Ovary (tissue), 10 donors: ENCODE measurements at places on chromosomes 5 and 9. TPM values are rescaled to one million over a fixed set of nuclear protein-coding genes. Genes with fewer than 3 reads are reported as not detected.

The CCDC187 gene
- 2.0 TPM for total RNA-seq

The PCDHGA11 gene
- total RNA-seq: 5.7 TPM

The DMGDH gene
- 4.3 TPM for total RNA-seq

DNA sequence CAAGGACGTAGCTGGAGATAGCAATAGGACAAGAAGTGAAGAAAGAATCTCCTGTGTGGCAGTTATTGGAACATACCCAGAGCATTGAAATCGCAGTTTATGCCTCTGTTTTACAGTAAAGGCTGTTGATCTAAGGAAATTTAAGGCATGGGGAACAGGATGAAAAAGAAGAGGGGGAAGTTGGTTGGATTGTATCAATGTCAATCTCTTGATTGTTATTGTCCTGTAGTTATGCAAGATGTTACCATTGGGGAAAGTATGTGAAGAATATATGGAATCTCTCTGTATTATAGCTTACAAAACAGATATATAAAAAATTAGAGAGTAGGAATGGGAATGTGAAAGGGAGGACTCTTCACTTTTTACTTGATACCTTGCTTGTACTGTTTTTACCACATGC, 195.6 kb upstream of the NREP start:
- no peak for DNase-seq

DNA sequence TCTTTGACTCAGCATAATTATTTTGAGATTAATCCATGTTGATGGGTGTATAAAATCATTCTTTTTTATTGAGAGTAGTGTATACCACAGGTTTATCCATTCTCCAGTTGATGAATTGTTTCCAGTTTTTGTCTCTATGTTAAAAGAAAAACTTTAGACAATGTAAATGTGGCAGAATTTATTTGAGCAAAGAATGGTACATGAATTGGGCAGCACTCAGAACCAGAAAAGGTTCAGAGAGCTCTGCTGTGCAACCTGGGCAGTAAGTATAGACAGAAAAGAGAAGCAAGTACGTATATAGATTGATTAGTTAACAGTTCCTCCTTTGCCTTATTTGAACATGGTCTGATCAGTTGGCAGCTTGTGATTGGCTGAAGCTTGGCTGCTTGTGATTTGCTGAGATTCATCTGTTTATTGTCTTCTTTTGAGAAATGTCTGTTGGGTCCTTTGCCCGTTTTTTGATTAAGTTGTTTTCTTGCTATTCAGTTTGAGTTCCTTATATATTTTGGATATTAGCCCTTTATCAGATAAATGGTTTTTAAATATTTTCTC, 41.4 kb downstream of the CDC42SE2 start:
- no peak for DNase-seq

DNA sequence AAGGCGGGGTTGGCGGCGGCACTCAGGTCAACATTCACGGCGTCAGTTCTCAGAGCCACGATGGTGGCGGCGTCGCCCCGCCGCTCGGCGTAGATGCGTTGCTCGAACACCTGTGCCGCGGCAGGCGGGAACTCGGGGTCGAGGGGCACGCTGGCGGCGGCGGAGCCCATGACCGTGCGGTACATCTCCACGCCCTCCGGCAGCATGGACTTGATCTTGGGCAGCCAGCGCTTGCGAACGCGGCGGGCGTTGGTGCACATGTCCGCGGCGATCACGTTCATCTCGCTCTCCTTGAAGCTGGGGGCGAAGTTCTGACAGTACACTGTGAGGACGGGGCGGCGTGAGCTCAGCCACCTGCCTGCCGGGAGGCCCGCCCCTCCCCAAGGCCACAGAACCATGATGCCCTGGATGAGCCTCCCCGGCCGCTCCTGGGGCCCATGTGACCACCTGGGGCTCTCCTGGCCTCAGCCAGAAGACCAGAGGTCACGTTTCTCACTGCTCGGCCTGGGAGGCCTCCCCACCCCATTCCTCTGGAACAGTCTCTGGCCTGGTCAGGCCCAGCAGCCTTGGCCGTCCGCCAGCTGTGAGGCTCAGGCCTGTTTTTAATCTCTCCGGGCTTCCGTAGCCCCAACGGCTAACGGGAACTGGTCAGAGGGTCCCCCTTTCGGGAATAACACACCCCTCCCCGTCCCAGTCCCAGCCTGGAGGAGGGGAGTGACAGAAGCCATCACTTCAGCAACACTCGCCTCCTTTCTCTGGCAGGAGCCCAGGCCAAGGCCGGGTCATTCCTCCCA, 50.7 kb upstream of the UBAC1 start:
- peak; percentile 86 for DNase-seq

DNA sequence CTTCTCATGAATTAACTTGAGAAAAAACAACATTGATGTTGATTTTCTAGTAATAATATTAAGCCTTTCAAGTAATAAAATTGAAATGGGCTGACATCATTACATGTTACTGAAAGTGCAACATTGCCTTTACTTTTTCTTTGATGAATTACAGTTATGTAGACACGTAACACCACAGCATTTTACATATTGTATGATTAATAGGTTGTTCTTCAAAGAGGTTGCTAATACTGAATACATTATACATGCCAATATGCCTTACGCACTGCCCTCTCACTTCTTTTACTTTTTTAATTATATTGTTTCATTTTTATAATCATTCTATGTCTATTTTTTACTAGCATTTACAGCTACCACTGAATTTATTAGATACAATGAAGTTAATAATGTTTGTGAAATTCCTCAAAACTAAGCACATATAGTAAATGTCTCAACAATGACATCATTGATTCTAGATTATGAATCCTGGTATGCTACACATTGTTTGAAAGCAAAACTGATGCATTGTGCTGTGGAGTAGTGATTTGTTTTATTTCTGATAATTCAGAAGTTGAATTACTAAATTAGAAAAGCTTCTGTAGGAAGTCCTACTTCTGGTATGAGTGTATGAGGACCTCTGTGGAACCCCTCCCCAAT, 464.4 kb upstream of the IZUMO3 start:
- no peak for DNase-seq

DNA sequence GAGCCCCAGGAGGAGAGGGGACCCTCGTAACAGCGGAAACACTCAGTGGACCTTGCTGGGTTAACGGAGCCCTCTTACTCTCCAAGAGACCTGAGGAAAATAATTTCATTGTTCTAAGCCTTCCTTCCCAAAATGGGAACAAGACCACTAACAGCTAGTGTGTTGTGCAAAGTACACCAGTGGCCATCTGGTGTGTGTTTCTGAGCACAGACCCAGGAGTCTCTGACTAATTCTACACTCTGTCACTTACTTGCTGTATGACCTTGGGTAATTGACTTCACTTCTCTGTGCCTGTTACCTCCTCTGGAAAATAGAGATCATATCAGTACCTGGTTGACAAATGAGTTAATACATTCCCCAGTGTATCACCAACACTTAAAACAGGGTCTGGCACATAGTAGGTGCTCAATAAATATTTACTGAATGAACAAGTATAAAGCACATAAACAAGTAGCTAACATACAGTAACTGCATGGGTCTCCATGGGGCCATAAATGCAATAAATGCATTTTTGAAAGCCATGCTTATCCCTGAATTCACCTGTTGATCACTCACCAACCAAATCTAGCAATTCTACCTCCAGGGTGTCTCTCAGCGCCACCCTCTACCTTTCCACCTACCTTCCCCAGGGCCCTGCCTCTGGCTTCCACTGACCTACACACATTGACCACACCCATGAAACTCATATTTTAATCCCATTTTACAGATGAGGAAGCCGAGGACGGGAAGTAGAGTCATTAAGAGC, 44.7 kb upstream of the AKNA start:
- no peak for DNase-seq

The PCDHA4 gene
- total RNA-seq: 1.00 TPM

- DNase-seq: no peak
Observed at GRCh38 chr9:15231788-15232635, 75.0 kb downstream of the TTC39B start.

- no peak for DNase-seq
Observed at GRCh38 chr9:109311286-109311685, 9.6 kb downstream of the EPB41L4B start.

The KLF4 gene
- total RNA-seq: 46.7 TPM

DNA sequence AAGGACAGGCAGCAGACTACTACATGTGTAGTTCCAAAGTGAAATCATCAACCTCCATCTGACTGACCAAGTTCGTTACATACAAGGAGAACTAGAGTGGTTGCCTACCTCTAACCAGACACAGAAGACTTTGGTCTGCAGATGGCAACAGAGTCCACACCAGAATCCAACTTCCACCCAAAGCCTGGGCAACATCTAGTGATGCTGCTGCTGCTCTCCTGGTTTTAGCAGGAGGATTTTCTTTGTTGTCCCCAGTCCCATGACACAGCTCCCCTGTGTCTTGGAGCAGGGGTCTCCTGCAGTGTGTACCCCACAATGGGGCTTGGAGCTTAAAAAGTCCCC, 46.4 kb upstream of the APC start:
- DNase-seq: no peak

- DNase-seq: no peak
Observed at GRCh38 chr5:128988476-128988875, 23.2 kb downstream of the SLC27A6 start.

DNA sequence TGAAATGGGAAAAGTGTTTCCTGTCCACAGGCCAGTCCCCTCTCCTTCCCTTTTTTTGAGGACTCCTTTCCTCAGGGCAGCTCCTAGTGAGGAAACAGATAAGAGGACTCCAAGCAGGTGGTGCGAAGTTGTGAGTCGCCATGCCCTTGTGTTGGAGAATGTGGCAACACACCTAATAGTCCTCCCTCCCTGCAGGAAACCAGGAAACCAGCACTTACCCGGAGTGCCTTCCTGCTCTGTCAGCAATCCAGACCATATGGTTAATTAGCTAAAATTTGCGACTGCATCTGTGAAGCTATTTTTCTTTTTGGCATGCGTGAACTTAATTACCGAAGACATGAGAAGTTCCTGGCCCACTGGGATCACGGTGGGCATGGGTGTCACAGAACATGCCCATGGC, 69.9 kb downstream of the TRIM32 start:
- DNase-seq: no peak

DNA sequence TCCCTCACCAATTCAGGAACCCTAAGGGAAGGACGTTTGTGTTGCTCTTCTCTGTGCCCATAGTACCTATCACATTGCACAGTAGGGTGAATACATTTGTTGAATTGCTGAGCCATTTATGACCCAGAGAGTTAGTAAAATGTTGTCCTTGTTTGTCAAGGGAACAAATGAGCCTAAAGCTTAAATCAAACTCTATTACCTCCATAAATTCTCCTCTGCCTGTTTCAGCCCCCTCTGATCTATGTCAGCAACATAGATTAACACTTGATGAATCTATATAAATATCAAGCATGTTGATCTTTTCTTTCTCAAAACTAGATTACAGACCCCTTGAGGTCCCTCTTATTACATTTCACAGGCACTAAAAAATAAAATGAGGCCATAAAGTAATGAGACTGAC, 7.1 kb downstream of the SLC1A1 start:
- no peak for DNase-seq

DNA sequence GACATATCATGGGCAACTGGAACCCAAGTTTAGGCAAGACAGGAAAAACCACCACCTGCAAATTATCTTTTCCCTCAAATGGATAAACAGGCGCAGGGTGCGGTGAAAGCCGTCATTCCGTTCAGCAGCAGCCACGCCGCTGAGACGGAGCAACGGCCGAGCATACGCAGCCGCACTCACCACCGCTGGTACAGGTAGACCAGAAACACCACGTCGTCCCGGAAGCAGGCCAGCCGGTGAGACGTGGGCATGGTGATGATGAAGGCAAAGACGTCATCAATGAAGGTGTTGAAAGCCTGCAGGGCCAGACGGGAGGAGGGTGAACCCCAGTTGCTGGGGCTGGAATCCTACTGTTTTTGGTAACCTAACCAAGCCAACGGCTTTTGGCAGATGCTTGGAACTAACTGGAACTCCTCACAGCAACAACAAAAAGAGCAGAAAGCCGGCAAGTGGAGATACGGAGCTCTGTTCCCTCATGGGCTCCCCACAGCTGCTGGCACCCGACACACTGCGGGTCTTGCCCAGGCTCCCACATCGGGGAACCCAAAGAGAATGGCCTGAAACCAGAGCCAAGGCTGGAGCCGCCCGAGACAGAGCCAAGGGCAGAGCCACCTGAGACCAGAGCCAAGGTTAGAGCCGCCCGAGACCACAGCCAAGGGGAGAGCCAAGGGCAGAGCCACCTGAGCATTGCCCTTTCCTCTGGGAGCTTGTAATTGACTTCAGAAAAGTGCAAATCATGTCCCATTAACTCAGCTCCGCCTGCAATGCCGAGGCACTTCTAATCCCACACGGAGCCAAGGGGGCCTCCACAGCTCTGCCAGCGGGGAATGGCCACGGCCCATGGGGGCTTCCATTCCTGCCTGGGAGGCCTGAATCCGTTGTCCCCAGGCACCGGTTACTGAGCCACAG, 24.2 kb downstream of the CLPTM1L start:
- DNase-seq: no peak

The GPSM1 gene
- total RNA-seq: 36.9 TPM

DNA sequence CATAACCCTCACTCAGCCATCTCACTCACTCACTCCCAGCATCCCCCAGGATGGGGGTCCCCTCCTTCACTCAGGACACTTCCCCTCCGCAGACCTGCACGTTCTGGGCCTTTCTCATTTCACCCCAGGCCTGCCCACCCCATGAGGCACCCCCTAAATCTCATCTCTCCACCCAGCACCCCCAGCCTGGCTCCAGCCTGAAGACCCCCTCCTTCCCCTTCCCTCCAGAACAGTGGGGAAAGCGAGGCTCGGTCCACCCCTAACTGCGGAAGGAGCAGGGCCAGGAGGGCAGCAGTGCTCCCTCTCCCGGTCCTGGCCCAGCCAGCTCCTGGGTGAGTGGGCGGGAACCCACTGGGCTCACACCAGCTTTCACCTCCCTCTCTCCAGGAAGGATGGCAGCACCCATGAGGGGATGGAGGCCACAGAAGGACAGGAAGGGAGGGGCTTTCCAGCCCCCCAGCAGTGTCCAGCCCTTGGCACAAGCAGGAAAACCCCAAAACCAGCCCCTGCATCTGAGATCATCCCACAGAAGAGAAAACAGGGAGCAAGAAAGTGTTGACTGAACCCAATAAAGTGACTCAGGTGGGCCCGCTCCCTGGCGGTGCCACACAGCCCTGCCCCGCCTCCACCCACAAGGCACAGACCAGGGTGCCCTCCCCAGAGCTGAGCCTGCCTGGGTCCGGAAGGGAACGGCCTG, 55.0 kb downstream of the LRSAM1 start:
- no peak for DNase-seq

DNA sequence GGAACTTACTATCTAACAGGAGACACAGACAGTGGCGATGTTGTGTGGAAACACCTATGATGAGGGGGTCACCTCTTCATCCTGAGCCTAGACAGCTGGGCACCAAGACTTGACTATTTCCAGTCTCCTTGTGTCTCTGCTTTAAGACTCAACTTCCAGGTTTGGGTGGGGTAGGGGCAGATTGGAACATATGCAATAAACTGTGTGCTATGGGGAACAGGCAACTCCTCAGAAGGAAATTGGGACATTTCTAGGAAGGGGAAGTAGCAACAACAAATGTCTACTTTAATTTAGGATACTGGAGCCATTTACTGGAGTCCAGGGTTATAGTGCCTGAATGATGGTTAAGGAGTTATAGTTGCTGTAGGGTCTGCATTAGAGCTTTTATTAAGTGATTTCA, 57.3 kb downstream of the FGF18 start:
- no peak for DNase-seq

The FAM163B gene
- not detected for total RNA-seq
